IMR-90 (cell line): ENCODE measurements at places on chromosomes 1 and 21. TPM values are rescaled to one million over a fixed set of nuclear protein-coding genes. Genes with fewer than 3 reads are reported as not detected.
A peak's percentile ranks its signal among the peaks of the same experiment; 100 is the strongest.

GRCh38 chr21:34567604-34568155, 47.2 kb downstream of the RCAN1 start:
- DNase-seq: no peak
- no peak overlapping the region for H3K27ac ChIP-seq
- no peaks in the 10 kb centered on the region for H3K27me3 ChIP-seq
- peaks cover 2% of the 10 kb centered on the region; the same call in 1 of the 2 replicates for H3K4me1 ChIP-seq
- H3K4me3 ChIP-seq: no peak overlapping the region

- H3K36me3 ChIP-seq: no peaks in the 10 kb centered on the region
- DNase-seq: no peak
- no peaks in the 10 kb centered on the region for H3K4me1 ChIP-seq
Observed at GRCh38 chr1:36863061-36863460, 171.3 kb downstream of the GRIK3 start.

- H3K4me1 ChIP-seq: peaks cover 5% of the 10 kb centered on the region
- H3K4me3 ChIP-seq: no peak overlapping the region
- no peak overlapping the region for H3K27ac ChIP-seq
- DNase-seq: no peak
Observed at GRCh38 chr1:168116327-168116799, 20.4 kb downstream of the GPR161 start.

DNA sequence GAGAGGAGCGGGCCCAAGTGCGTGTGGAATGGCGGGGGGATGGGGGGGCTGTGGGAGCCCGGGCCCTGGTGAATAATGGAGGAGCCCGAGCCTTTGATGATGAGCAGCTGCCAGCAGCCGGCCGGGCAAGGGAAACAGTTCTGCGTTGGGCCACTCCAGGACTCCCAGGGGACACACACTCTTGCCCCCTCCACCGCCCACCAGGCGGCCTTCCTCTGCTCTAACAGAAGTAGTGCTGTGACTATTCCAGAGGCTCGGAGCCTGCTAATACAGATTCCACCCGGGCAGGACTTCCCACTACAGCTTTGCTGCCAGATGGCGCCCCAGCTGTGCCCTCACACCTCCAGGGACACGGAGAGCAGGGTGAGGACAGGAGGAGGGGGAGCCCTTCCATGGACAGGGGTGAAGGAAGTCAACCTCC, 48.2 kb upstream of the LRP8 start:
- no peak overlapping the region for H3K4me3 ChIP-seq
- no peaks in the 10 kb centered on the region; the same call in 1 of the 2 replicates for H3K4me1 ChIP-seq
- no peak for DNase-seq
- H3K36me3 ChIP-seq: no peaks in the 10 kb centered on the region

GRCh38 chr21:14495075-14495474, 51.0 kb downstream of the SAMSN1 start:
- no peaks in the 10 kb centered on the region for H3K27me3 ChIP-seq
- H3K36me3 ChIP-seq: no peaks in the 10 kb centered on the region
- H3K4me3 ChIP-seq: no peak overlapping the region
- DNase-seq: no peak
- no peak overlapping the region for H3K27ac ChIP-seq

- H3K27me3 ChIP-seq: no peaks in the 10 kb centered on the region
- no peak overlapping the region for H3K4me3 ChIP-seq
- H3K4me1 ChIP-seq: no peaks in the 10 kb centered on the region; the same call in 1 of the 2 replicates
- DNase-seq: peak; percentile 7
- H3K27ac ChIP-seq: no peak overlapping the region
- no peaks in the 10 kb centered on the region for H3K36me3 ChIP-seq
Observed at GRCh38 chr21:17726047-17726829, 92.9 kb downstream of the C21orf91 start.

DNA sequence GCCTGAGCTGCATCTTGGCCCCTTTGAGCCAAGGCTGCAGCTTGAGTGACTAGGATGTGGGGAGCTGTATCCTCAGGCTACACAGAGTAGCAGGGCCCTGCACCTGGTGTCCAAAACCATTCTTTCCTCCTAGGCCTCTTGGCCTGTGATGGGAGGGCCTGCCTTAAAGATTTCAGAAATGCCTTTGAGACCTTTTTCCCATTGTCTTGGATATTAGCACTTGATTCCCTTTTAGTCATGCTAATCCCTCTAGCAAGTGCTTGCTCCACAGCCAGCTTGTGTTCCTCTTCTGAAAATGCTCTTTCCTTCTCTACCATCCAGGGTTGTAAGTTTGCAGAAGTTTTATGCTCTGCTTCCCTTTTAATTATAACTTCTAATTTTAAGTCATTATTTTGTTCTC, 21.7 kb upstream of the KIRREL1 start:
- H3K4me1 ChIP-seq: peaks cover 11% of the 10 kb centered on the region
- no peak for DNase-seq
- peaks cover 12% of the 10 kb centered on the region for H3K27me3 ChIP-seq
- H3K36me3 ChIP-seq: no peaks in the 10 kb centered on the region

- peaks cover 13% of the 10 kb centered on the region for H3K4me1 ChIP-seq
- no peaks in the 10 kb centered on the region for H3K36me3 ChIP-seq
- DNase-seq: peak; percentile 69
- no peak overlapping the region for H3K4me3 ChIP-seq
Observed at GRCh38 chr21:14942801-14943490, 121.9 kb downstream of the NRIP1 start.

DNA sequence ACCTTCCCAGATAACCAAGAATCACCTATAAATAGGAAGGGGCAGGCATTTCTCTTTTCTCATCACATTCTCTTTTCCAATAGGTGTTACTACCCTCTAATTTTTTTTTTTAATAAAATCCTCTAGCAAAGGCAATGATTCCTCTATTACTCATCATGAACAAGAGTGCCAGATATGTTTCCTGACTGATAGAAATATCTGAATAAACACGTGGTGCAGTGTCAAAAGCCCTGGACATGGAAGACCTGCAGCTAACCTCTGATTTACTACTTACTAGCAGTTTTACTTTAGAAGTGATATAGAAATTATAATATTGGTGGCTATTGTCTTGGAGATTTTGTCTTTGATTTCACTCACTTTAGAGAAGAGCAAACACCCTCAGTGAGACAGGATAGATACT, 194.6 kb upstream of the SAMSN1 start:
- H3K27me3 ChIP-seq: no peaks in the 10 kb centered on the region
- H3K4me3 ChIP-seq: no peak overlapping the region
- no peaks in the 10 kb centered on the region for H3K36me3 ChIP-seq
- DNase-seq: no peak
- no peak overlapping the region for H3K27ac ChIP-seq
- H3K4me1 ChIP-seq: no peaks in the 10 kb centered on the region

OLFML2B gene
- 0.36 and 0.56 TPM in 2 replicates for total RNA-seq

FCRL5 gene
- not detected in 2 replicates for total RNA-seq

TNFRSF18 gene
- 0.18 TPM in 1 of 2 replicates, not detected in the other for total RNA-seq

MRPS14 gene
- total RNA-seq: 22.0 and 24.4 TPM in 2 replicates
